Stimulated activated CD4-positive, alpha-beta T cell treated with anti-CD3 and anti-CD28 coated beads, Interleukin-2, amount 100 ng/mL, for 24 hours (primary cell): ENCODE measurements at places on chromosomes 3 and 15.

DNA sequence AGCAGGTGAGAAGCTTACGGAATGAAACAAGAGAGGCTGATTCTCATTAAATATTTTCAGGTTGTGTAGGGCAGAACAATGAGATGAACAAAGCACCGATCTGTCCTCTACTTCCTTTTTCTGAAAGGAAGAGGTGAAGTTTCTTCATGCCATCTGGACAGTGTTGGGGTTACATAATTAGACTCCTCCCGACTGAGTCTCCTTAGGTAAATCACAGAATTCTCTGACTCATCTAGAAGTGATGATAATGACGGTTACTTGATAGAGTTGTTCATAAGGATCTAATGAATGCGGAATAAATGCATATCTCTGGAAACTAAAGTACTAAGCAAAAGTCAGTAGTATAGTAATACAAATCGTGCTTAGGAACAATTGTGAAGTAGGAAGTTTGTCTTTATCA, 21.2 kb downstream of the CRTC3 start:
- no peak for DNase-seq

GRCh38 chr15:36392676-36393266, 186.7 kb upstream of the CDIN1 start:
- DNase-seq = no peak

GRCh38 chr3:10240799-10241198, 7.5 kb upstream of the TATDN2 start:
- no peak for DNase-seq

- DNase-seq = no peak
Observed at GRCh38 chr3:11825301-11825700, 21.4 kb downstream of the TAMM41 start.

DNA sequence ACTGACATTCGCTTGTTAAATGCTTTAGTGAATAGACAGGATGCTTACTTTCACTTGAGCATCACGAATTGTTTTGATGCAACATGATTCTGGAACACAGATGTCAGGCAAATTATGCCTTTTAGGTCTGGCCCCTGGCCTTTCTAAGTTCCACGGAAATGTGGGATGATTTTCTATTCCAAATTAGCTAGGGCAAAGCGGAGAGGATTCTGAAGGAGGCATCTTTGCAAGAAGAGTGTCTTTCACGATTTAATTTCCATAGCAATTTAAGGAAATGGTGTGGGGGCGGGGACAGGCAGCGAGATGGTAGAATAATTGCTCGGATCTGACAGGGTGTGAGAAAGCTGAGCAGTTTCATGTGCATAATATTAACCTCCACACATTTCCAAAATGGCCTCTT, 238.5 kb upstream of the KCNMB2 start:
- no peak for DNase-seq

DNA sequence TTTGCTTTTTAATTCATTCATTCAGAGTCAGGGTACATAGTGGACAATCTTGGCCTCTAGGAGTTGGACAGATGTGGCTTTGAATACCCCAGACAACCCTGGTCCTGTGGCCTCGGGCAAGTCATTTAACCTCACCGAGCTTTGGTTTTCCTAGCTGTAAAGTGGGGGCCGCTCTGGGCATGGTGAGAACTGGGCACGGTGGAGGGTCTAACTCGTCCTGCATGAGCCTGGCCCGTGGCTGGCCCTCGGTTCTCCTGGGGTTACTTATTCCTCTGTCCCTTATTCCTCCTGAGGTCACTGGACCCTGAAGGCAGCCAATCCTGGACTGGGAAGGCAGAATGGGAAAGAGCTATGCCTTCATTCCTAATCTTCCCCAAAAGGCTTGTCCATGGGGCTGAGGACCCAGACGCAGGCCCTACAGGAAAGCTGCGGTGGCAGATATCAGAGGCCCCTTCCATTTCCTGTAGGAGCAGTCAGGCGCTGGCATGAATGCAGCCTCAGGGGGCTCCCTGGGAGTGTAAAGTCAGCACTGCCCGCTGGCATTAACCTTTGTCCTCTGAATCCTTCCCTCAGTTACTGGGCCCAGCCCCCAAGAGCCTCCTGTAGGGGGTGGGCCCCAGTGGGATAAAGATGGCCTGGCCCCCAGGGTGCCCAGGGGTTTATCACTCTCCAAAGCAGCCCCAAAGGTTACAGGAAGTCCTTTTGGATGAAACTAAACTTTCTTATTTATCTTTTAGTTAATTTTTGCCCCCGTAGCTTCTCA, 17.9 kb upstream of the SEC13 start:
- no peak for DNase-seq

DNA sequence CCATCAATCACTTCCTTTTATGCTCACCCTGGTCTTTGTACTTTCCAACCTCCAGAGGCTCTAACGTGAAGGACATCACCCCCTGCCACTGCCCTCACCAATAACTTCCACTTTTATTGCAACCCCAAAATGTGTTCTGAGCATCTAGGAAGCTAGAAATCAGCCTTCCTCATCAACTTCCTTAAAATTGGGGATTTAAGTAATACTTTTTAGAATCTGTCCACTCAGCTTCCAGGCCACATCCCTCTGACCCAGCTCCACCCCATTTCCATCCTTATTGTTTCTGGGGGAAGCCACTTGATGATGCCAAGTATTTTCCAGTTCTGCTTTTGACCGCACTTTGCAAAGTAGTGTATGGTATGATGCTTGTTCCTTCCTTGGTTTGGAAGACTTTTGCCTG, 73.5 kb upstream of the XCR1 start:
- DNase-seq = no peak

GRCh38 chr3:186189492-186189891, 80.6 kb upstream of the ETV5 start:
- DNase-seq = no peak

DNA sequence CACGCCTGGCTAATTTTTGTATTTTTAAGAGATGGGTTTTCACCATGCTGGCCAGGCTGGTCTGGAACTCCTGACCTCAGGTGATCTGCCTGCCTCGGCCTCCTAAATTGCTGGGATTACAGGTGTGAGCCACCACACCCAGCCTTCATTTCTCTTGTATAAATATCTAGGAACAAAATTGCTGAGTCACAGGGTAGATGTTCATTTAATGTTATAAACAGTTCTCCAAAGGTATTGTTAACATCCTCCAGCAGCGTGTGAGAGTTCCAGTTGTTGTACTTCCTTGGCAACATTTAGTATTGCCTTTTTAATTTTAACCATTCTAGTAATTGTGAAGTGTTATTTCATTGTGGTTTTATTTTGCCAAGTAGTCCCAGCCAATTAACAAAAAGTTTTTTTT, 23.6 kb upstream of the MTMR14 start:
- no peak for DNase-seq
